Calu3 (cell line): ENCODE measurements at places on chromosomes 5 and 9.

GRCh38 chr9:107648153-107648715, 158.7 kb upstream of the KLF4 start:
- DNase-seq = no peak

DNA sequence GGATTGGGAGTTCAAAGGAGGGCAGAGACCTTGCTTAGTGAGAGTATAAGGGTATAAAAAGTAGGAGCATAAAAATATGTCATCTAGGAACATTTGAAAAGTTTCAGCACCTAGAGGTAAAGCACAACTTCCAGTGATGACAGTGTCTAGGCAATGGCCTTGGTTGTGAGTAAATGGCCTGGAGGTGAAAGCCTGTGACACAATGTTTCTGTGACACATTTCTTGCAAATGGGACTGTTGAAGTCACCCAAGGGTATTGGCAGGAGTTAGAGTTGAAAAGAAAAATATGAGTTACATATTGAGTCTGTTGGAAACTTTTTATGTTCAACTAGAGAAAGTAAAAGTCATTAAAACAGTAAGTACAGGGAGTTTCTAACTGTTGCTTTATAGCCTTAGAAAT, 14.8 kb downstream of the C5orf47 start:
- no peak for DNase-seq

- no peak for DNase-seq
Observed at GRCh38 chr5:160363660-160364395, 6.6 kb downstream of the C1QTNF2 start.

- no peak for DNase-seq
Observed at GRCh38 chr5:161064781-161065180, 212.8 kb upstream of the ATP10B start.

DNA sequence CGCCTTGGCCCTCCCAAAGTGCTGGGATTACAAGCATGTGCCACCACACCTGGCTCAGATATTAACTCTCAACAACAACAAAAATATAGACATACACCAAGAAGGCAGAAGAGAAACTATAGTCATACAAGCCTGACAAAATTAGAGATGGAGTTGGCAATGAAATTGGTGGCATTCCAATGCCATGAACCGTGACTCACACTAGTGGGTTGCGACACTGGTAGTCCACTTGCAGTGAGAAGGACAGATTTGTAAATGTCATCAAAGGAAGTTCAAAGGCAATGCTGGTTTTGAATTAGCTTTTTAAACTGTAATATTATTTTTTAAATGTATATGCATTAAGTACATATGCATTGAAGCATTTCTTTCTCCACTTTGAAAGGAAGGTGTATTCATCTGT, 8.5 kb upstream of the DNAJC25 start:
- peak; percentile 61 for DNase-seq

GRCh38 chr9:107874591-107875369, 385.2 kb upstream of the KLF4 start:
- DNase-seq = no peak

- no peak for DNase-seq
Observed at GRCh38 chr9:105206821-105207699, 37.4 kb upstream of the SLC44A1 start.

GRCh38 chr9:6598249-6598725, 47.2 kb downstream of the GLDC start:
- DNase-seq = no peak
